Urothelium cell line (cell line): ENCODE measurements at places on chromosomes 2 and 18.

GRCh38 chr18:56873441-56874140, 222.4 kb downstream of the WDR7 start:
- no peak for DNase-seq

DNA sequence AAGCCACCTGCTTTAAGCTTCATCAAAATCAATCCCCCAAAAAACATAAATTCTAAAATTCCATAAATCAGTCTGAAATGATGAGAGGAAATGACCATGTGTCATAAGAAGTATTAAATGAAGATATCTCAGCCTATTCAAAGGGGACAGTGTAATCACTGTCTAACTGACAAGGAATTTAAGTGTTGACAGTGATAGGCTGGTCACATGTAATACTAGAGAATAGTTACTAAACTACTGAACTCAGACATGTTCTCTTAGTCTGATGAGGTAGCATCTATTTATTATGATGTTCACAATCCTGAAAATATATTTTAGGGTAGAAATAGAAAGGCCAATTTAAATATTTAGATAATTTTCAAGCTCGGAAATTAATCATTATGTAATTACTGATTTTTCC, 216.1 kb downstream of the L3MBTL4 start:
- no peak for DNase-seq

- no peak for DNase-seq
Measured at GRCh38 chr2:41759880-41760279, 287.9 kb upstream of the PKDCC start.

GRCh38 chr2:237536083-237536415, 30.3 kb upstream of the PRLH start:
- no peak for DNase-seq

GRCh38 chr18:864872-865273, 39.8 kb upstream of the ADCYAP1 start:
- peak; percentile 95 for DNase-seq

- no peak for DNase-seq
Measured at GRCh38 chr18:25016666-25017065, 335.3 kb downstream of the ZNF521 start.

GRCh38 chr2:212416086-212416485, 122.5 kb downstream of the ERBB4 start:
- DNase-seq = no peak

DNA sequence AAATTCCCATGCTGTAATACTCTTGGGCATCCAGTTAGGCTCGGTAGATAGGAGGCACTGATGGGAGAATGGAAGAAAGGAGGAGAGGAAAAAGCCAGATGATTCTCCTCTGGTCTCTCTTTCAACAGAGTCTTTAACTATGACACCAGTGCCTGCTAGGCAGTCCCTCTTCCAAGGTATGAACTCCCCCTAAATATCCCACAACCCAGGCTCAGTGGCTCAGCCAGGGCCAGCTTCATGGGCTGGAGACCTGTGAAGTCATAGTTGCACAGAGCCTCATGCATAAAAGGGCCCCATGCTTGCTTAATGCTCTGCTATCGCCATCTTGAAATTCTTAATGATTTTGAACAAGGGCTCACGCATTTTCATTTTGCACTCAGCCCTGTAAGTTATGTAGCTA, 869.2 kb upstream of the GCFC2 start:
- no peak for DNase-seq
